Renal pelvis (tissue), 12 donors: ENCODE measurements at places on chromosomes 5 and 9. TPM values are rescaled to one million over a fixed set of nuclear protein-coding genes. Genes with fewer than 3 reads are reported as not detected.

Gene PITX1
- polyA plus RNA-seq: not detected

Gene ATOSB
- 16.0 TPM for polyA plus RNA-seq

Gene IFNA21
- polyA plus RNA-seq: 0.17 TPM

Gene PCDHA5
- 0.09 TPM for polyA plus RNA-seq

Gene THBS4
- 19.8 TPM for polyA plus RNA-seq

Gene SPAAR
- polyA plus RNA-seq: 1.8 TPM

Gene SEC61B
- polyA plus RNA-seq: 177 TPM

Gene HTR1A
- polyA plus RNA-seq: not detected

Gene ENTPD2
- polyA plus RNA-seq: 5.5 TPM

Gene IFNK
- polyA plus RNA-seq: not detected
